Mesenchymal stem cell (in vitro differentiated cells and primary cell): ENCODE measurements at places on chromosomes 3 and 15.

GRCh38 chr3:54999811-55000210 lies 72.0 kb upstream of the LRTM1 start:
- peak; percentile 74 for DNase-seq
- H3K36me3 ChIP-seq: no peaks in the 10 kb centered on the region
- no peak overlapping the region for H3K4me3 ChIP-seq
- peaks cover 2% of the 10 kb centered on the region for H3K4me1 ChIP-seq

- H3K4me3 ChIP-seq: no peak overlapping the region
- H3K4me1 ChIP-seq: peaks cover 6% of the 10 kb centered on the region
- no peaks in the 10 kb centered on the region for H3K36me3 ChIP-seq
- H3K27me3 ChIP-seq: no peaks in the 10 kb centered on the region
- H3K27ac ChIP-seq: no peak overlapping the region
Observed at GRCh38 chr3:16126634-16127033, 47.8 kb upstream of the GALNT15 start.

GRCh38 chr3:156825795-156826143 lies 384 bp upstream of the LEKR1 start:
- H3K4me3 ChIP-seq: peak overlapping the region; percentile 64
- peaks cover 8% of the 10 kb centered on the region for H3K4me1 ChIP-seq
- no peaks in the 10 kb centered on the region for H3K36me3 ChIP-seq
- peak overlapping the region; percentile 70 for H3K27ac ChIP-seq

- no peak for DNase-seq
- no peaks in the 10 kb centered on the region for H3K36me3 ChIP-seq
- H3K27ac ChIP-seq: no peak overlapping the region
- H3K4me3 ChIP-seq: no peak overlapping the region
- H3K27me3 ChIP-seq: no peaks in the 10 kb centered on the region
Observed at GRCh38 chr3:160879859-160880258, 123.8 kb downstream of the PPM1L start.

GRCh38 chr15:28987337-28987736 lies 101.6 kb downstream of the APBA2 start:
- H3K27ac ChIP-seq: no peak overlapping the region
- H3K36me3 ChIP-seq: peaks cover 2% of the 10 kb centered on the region
- no peak overlapping the region for H3K4me3 ChIP-seq
- no peak for DNase-seq

DNA sequence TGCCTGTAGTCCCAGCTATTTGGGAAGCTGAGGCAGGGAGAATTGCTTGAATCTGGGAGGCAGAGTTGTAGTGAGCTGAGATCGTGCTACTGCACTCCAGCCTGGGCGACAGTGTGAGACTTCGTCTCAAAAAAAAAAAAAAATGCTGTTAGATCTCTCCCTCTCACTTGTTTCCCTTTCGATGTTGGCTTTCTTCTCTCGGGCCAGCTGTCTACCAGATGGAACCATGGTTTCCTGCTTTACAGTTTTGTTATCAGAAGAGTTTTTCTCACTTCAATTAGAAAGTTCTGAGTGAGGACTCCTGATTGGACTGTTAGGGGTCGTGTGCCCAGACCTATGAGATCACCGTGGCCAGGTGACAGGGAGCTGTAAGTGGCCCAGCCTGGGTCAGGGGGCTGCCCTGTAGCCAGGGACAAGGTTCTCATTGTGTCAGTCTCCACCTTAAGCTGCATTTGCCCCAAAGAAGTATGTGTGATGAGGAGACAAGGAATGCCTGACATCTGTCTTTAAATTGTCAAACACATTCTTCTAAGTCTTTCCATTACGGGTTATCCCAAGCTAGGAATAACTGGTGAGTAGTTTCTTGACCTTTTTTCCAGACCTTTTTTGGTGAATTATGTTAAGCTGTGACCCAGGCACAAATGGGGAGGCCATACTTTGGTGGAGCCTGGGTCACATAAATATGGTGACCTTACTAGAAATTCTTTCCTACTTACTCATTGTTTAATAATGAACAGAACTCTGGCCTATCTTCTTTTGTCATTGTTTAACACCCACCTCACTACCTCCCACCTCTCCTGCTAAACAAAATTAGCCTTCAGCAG lies 25.2 kb downstream of the SNAPC5 start:
- peak overlapping the region; percentile 25 for H3K4me3 ChIP-seq
- peak overlapping the region; percentile 40 for H3K27ac ChIP-seq
- peak; percentile 50 for DNase-seq
- H3K4me1 ChIP-seq: peaks cover 7% of the 10 kb centered on the region
- peaks cover 6% of the 10 kb centered on the region for H3K36me3 ChIP-seq
- H3K27me3 ChIP-seq: no peaks in the 10 kb centered on the region

GRCh38 chr15:78875107-78875914 lies 2.6 kb downstream of the MORF4L1 start:
- no peak overlapping the region for H3K27ac ChIP-seq
- H3K36me3 ChIP-seq: no peaks in the 10 kb centered on the region
- peak overlapping the region; percentile 98 for H3K4me3 ChIP-seq
- peak; percentile 16 for DNase-seq
- peaks cover 11% of the 10 kb centered on the region for H3K4me1 ChIP-seq

DNA sequence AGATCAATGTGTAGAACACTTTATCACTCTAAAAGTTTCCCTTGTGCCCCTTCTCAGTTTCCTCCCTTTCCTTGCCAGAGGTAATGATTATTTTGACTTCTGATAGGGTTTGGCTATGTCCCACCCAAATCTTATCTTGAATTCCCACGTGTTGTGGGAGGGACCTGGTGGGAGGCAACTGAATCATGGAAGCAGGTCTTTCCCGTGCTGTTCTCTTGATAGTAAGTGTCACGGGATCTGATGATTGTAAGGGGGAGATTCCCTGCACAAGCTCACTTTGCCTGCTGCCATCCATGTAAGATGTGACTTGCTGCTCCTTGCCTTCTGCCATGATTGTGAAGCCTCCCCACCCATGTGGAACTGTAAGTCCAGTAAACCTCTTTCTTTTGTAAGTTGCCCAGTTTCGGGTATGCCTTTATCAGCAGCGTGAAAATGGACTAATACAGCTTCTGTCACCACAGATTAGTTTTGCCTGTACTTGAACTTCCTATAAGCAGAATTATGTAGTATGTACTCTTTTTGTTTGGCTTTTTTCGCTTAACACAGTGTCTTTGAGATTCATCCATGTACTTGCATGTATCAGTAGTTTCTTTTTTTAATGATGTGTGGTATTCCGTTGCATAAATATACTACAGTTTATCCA lies 7.2 kb downstream of the FEM1B start:
- H3K27me3 ChIP-seq: no peaks in the 10 kb centered on the region
- peaks cover 7% of the 10 kb centered on the region for H3K36me3 ChIP-seq
- no peak overlapping the region for H3K27ac ChIP-seq
- H3K4me3 ChIP-seq: no peak overlapping the region

- H3K4me3 ChIP-seq: no peak overlapping the region
- DNase-seq: no peak
- peaks cover 30% of the 10 kb centered on the region for H3K4me1 ChIP-seq
- H3K27me3 ChIP-seq: no peaks in the 10 kb centered on the region
- peak overlapping the region; percentile 23 for H3K27ac ChIP-seq
- peaks cover 48% of the 10 kb centered on the region for H3K36me3 ChIP-seq
Observed at GRCh38 chr3:127034990-127035652, 52.2 kb downstream of the PLXNA1 start.

- no peaks in the 10 kb centered on the region for H3K36me3 ChIP-seq
- peaks cover 12% of the 10 kb centered on the region for H3K27me3 ChIP-seq
- H3K27ac ChIP-seq: no peak overlapping the region
- no peak for DNase-seq
- no peaks in the 10 kb centered on the region for H3K4me1 ChIP-seq
Observed at GRCh38 chr3:4036046-4036445, 236.8 kb downstream of the LRRN1 start.

- H3K4me1 ChIP-seq: peaks cover 1% of the 10 kb centered on the region
- no peaks in the 10 kb centered on the region for H3K27me3 ChIP-seq
- H3K36me3 ChIP-seq: no peaks in the 10 kb centered on the region
- DNase-seq: peak; percentile 58
- no peak overlapping the region for H3K4me3 ChIP-seq
Observed at GRCh38 chr3:9067352-9067975, 104.2 kb upstream of the RAD18 start.

DNA sequence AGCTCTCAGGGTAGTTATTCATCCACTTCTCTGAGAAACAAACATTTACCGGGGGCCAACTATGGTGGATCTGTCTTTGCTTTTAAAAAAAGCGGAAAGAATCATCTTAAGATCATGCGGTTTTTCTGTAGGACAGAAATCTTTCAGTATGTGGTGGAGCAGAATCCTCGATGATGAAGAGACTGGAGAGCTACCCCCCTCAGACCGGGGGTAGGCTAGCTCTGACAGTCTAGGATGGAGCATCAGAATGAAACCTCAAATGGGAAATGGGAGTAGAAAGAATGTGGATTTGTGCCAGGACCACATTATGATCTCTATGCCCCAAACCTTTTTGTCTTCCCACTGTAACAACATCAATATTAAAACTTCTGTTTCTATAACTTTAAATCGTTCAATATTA lies 30.3 kb downstream of the TPRG1 start:
- no peak for DNase-seq
- no peaks in the 10 kb centered on the region for H3K36me3 ChIP-seq
- no peak overlapping the region for H3K27ac ChIP-seq
- no peaks in the 10 kb centered on the region for H3K4me1 ChIP-seq
- no peaks in the 10 kb centered on the region for H3K27me3 ChIP-seq

- no peaks in the 10 kb centered on the region for H3K36me3 ChIP-seq
- H3K27ac ChIP-seq: no peak overlapping the region
- no peaks in the 10 kb centered on the region for H3K27me3 ChIP-seq
- no peaks in the 10 kb centered on the region for H3K4me1 ChIP-seq
Observed at GRCh38 chr15:48904758-48905157, 26.8 kb downstream of the EID1 start.

DNA sequence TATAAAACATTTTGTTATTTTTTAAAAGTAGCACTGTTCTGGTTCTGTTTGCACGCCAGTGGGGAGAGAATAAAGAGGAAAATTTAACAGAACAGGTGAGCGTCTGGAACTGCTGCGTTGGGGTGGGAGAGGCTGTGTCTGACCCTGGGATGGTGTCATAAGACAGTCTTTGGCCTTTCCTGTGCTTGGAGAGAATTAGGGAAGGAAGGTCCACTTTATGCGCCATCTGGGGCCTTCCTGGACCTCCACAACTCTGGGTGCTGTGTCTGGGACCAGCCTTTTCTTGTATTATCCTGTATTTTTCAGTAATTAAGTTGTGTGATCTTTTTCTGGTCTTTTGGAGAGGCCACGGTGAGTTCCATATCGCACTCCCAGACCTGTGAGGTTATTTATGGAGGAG lies 3.3 kb downstream of the FAM43A start:
- peaks cover 19% of the 10 kb centered on the region for H3K27me3 ChIP-seq
- no peak overlapping the region for H3K4me3 ChIP-seq
- H3K27ac ChIP-seq: no peak overlapping the region

DNA sequence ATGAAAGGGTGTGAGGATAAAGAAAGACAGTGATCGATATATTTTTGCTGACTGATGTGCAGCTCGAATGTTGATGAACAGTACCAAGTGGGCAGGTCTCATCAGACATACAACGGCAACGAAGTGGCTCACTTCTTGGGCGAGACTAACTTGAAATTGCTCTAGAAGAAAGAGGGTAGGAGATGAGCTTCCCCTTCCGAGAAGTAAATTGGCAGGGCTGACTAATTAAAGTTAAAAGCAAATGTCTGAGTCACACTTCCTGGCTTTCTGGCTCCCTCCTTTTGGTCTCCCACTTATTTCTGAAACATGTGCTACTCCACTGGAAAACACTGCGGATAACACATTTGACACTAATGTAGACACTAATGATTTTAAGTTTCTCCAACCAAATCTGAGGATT lies 228.3 kb downstream of the ABHD5 start:
- H3K4me3 ChIP-seq: no peak overlapping the region
- H3K27ac ChIP-seq: no peak overlapping the region
- H3K4me1 ChIP-seq: peaks cover 6% of the 10 kb centered on the region
- no peaks in the 10 kb centered on the region for H3K36me3 ChIP-seq

- no peak for DNase-seq
- H3K27me3 ChIP-seq: no peaks in the 10 kb centered on the region
- H3K36me3 ChIP-seq: peaks cover 53% of the 10 kb centered on the region
- H3K27ac ChIP-seq: no peak overlapping the region
- no peak overlapping the region for H3K4me3 ChIP-seq
- peaks cover 19% of the 10 kb centered on the region for H3K4me1 ChIP-seq
Observed at GRCh38 chr15:75211436-75212199, 9.9 kb downstream of the C15orf39 start.

DNA sequence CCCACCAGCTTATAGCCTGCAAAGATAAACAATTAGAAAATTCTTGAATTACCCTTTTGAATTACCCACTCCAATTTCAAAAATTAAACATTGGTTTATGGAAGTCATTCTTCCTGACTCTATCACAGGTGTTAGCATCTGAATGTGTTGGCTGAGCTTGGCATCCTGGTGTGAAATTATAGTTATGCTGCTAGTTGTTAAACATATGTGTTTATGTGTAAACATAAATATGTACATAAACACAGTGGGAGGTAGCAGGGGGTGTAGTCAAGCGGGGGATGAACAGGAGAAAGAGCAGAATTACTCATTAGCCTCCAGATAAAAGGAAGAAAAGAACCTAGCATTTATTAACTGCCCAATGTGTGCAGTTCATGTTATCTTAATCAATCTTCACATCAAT lies 530.2 kb downstream of the MCTP2 start:
- no peaks in the 10 kb centered on the region for H3K27me3 ChIP-seq
- no peak overlapping the region for H3K4me3 ChIP-seq
- DNase-seq: no peak

GRCh38 chr3:76943058-76943457 lies 96.8 kb upstream of the ROBO2 start:
- H3K27ac ChIP-seq: no peak overlapping the region
- H3K4me1 ChIP-seq: no peaks in the 10 kb centered on the region
- no peaks in the 10 kb centered on the region for H3K27me3 ChIP-seq
- peak; percentile 63 for DNase-seq
